Uterus (tissue), 4 donors: ENCODE measurements at places on chromosomes 5 and 9. TPM values are rescaled to one million over a fixed set of nuclear protein-coding genes. Genes with fewer than 3 reads are reported as not detected.

The SVEP1 gene
- total RNA-seq: 47.9 TPM

The HSPB3 gene
- total RNA-seq: 1.7 TPM

The GKAP1 gene
- total RNA-seq: 13.1 TPM

The FBP1 gene
- 0.29 TPM for total RNA-seq

The CCL19 gene
- 1.3 TPM for total RNA-seq

The PCDHA2 gene
- total RNA-seq: 0.76 TPM

The SPAAR gene
- total RNA-seq: 11.7 TPM

DNA sequence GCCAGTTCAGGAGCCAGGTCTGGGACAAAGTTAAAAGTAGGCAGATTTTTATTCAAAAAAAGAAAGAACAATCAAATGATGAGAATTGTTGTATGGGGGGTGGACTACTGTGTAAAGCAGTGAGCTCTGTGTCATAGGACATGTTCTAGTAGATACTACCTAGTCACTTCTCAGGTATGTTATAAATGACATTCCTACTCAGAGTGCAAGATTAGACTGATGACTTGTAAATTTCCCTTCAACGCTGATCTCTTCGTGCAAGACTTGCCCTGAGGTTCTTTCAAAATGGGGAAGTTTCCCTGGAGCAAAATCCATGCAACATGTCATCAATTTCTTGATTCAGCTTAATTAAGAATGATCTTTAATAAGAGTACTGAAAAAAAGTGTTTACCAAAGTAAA is 175.1 kb downstream of the RORB start:
- H3K27me3 ChIP-seq: no peaks in the 10 kb centered on the region
- no peaks in the 10 kb centered on the region for H3K36me3 ChIP-seq
- no peak for DNase-seq
- no peak overlapping the region for H3K27ac ChIP-seq

- no peaks in the 10 kb centered on the region for H3K36me3 ChIP-seq
- no peak for DNase-seq
These were observed 166.8 kb downstream of the COL23A1 start for GRCh38 chr5:178423431-178423830.

GRCh38 chr5:142360607-142361120 is 35.8 kb upstream of the SPRY4 start:
- no peak overlapping the region for H3K4me3 ChIP-seq
- H3K27me3 ChIP-seq: no peaks in the 10 kb centered on the region
- no peak overlapping the region for H3K27ac ChIP-seq
- no peaks in the 10 kb centered on the region for H3K4me1 ChIP-seq
- H3K36me3 ChIP-seq: no peaks in the 10 kb centered on the region

GRCh38 chr9:85108229-85108628 is 438.7 kb downstream of the NTRK2 start:
- H3K27ac ChIP-seq: no peak overlapping the region
- no peaks in the 10 kb centered on the region for H3K27me3 ChIP-seq
- no peak overlapping the region for H3K4me3 ChIP-seq
- no peaks in the 10 kb centered on the region for H3K4me1 ChIP-seq
- no peak for DNase-seq

DNA sequence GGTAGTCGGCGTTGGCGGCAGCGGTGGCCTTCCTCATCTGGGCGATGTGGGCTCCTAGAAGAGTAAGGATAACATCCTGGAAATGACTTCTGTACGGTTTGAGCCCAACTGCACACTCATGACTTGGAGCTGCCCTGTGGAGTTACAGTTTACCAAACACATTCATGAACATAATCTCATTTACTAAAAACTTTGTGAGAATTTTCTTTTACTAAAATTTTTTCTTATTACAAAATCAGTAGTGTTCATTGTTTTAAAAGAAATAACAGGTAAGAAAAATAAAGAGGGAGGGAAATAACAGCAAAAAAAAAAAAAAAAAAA is 5.3 kb downstream of the FOXE1 start:
- no peak for DNase-seq
- H3K27ac ChIP-seq: no peak overlapping the region
- no peaks in the 10 kb centered on the region for H3K27me3 ChIP-seq
- H3K4me3 ChIP-seq: no peak overlapping the region
- no peaks in the 10 kb centered on the region for H3K36me3 ChIP-seq

DNA sequence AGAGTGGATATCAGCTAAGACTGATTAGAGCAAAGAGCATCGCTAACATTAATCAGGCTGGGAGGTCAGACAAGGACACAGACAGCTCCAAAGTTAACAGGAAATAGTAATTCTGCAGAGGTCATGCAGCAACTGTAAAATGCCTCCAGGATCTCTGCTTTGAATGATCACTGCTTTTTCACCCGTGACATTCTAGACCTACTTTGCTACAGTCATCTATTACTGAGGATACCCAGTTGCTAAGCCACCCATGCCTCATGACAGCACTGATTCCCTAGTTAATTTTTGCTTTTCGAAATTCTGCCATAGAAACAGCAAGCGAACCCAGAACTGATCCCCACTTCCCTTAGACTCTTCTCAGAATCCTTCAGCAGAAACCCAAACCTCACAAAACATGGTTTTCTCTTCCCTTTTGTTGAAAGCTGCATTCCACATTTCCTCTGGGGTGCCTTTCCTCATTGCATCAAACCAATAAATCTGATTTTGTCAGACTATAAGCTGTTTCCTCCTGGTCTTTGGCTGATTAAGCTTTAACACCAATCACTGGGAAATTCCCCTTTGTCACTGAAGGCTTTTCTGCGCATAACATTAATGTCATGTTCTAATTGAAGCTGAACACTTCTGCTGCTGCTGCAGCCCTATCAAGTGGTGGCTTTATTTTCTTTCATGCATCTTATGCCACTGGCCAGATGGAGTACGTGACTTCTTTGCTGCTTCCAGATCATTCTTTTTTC is 201.1 kb upstream of the CHD1 start:
- no peak overlapping the region for H3K27ac ChIP-seq
- no peaks in the 10 kb centered on the region for H3K27me3 ChIP-seq
- no peak overlapping the region for H3K4me3 ChIP-seq
- DNase-seq: no peak
- no peaks in the 10 kb centered on the region for H3K4me1 ChIP-seq
